ENCODE measurements at places on chromosomes 2 and 18.

DNA sequence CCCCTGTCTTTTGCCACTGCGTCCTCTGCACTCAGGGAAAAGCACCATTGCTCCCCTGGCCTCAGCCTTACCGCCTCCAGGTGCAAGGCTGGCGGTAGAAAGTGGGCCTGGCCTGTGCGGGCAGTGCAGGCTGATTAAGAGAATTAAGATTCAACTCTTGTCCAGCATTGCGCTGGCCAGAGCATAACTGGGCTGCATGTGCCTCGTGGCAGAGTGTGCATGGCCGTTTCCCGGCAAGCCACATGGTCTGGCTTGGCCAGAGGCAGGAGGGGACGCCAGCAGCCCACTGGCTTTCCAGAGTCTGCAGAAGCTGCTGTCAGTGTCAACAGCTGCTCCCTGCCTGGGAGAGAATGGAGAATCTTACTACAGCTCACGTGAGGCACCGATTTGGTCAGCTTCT lies 12.3 kb downstream of the NTSR2 start:
- no peak for DNase-seq

- DNase-seq: no peak
Measured at GRCh38 chr18:293536-293935, 25.7 kb upstream of the THOC1 start.

DNA sequence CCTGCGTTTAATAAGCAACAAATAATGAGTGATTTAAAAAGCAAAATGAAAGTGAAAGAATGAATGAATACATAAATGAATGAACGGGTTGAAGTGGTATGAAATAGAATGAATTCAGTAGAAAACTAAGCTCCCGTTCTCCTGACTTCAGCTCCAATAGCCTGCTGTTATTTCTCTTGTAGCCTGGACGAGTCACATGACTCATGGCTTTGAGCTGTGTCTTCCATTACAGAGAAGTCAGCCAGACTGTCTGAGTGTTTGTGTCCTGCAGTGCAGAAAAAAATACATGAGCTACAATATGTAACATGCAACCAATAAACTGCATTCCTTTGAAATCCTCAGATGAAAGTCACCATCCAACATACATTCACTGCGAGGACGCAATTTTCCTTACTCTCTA lies 21.2 kb downstream of the SCG2 start:
- no peak for DNase-seq

DNA sequence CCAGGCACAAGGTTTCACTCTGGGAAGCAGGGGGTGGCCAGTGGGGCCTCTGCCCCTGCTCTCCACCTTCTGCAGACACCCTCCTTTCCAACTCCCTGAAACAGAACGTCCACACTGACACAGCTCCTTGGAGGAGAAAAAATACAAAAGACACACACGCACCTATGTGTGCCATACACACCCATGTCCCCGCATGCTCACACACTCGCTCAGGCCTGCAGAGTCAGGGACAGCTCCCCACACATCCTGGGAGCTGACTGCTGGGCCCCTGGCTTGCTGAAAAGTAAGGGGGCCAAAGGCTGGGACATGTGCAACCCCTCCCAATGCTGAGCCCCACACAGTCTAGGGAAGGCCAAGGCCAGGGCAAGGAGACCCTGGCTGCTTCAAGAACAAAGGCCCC lies 200.5 kb downstream of the TNS1 start:
- no peak for DNase-seq

DNA sequence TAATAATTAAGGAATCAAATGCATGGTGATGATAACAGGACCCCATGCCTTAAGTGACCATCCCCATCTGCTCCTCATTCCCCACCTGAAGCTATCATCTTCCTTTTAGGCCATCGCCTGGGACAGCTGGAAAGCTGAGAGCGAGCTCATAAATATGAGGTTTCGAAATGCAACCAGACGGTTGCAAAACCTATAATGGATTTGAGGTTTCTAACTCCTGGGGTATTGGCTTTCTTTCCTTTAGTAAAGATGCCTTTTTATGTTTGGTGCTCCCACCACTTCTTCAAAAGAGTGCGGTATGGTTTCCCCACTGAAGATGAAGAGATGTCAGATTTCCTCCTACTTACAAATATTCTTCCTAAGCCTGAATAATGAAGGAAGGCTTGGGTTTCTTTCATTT lies 1589.5 kb upstream of the PIK3C3 start:
- no peak for DNase-seq

- DNase-seq: no peak
Measured at GRCh38 chr2:121356058-121356640, 71.1 kb upstream of the TFCP2L1 start.

DNA sequence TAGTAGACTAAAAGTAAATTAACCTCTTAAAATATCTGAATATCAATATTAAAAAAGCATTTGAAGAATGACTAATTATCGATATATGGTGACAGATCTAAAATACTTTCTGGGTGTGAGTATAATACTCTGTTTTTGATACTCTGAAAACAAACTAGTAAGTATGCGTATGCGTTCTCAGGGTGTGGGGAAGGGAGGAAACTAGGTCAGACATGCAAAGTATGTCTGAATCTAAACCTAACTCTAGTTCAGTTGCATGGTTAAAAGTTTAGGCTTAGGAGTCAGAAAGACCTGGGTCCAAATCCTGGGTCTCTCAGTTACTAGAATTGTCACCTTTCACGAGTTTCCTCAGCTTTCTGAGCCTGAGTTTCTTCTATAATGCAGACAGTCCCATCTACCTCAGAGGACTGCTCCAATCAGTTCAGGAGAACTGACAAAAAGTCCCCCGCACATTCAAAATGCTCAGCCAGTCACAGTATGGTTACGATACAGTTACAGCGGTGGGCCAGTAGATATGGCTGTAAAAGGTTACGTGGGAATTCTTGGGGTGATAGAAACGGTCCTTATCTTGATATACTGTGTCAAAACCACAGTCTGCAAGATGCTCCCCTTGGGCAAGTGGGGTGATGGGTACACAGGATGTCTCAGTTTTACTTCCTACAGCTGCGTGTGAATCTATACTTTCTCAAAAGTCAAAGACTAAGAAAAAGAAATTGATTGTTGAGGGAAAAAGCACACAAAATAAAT lies 29.2 kb downstream of the UNC50 start:
- peak; percentile 70 for DNase-seq
